ENCODE measurements at places on chromosomes 2 and 18. TPM values are rescaled to one million over a fixed set of nuclear protein-coding genes. Genes with fewer than 3 reads are reported as not detected.

GRCh38 chr2:132873738-132874137 is 203.7 kb upstream of the LYPD1 start:
- no peak for DNase-seq

DNA sequence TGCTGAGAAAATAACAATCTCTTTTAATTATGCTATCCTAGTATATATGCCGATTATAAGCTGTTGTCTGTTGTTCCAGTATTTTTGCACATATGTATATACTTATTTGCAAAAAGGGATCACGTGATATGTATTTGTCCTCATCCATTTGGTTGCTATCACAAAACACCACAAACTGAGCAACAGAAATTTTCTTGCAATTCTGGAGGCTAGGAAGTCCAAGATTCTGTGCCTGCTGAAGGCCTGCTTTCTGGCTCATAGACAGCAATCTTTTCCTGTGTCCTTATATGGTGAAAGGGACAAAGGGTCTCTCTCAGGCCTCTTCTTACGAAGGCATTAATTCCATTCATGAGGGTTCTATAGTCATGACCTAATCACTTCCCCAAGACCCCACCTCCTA is 186.5 kb downstream of the LPIN1 start:
- no peak for DNase-seq

- no peak for DNase-seq
Measured at GRCh38 chr2:178478130-178478438, 316 bp downstream of the FKBP7 start.

ACADL gene
- total RNA-seq = 4.9 TPM

GRCh38 chr2:12607971-12608370 is 108.8 kb upstream of the TRIB2 start:
- DNase-seq = no peak

DNA sequence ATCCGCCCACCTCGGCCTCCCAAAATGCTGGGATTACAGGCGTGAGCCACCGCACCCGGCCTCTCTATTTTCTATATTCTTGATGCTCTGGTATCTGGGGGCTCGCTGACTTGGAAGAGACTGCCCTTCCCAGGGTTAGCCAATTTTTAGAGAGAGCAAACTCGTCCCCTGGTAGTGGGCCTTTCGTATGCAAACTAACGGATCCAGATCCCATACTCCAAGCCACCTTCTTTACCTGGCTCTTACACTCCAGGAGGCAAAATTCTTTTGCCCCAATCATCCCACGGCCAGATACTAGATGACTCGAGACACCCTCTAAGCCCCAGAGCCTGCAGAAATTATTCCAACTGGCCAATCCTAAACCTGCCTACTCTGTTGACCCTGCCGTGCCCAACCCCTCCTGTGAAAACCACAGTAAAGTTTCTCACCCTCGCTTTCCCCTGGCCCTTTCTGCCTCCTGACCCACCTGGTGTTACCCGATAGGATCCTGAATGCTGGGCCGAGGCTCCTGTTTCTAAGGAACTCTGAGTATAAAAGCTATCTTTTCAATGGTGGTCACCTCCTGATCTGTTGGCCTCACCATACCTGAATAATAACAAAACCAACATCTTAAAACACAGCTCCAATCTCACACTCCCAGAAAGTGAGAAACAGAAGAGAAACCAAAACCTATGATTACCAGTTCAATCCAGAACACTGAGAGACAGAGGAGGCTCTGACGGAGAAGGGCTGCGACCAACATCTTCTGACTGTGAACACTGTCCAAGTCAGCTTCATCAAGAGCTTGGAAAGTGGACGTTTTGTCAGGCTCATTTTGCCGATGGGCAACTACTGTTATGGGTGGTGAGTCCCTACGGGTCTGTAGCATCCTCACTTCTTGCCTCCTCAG is 57.6 kb upstream of the ZNF532 start:
- no peak for DNase-seq

DNA sequence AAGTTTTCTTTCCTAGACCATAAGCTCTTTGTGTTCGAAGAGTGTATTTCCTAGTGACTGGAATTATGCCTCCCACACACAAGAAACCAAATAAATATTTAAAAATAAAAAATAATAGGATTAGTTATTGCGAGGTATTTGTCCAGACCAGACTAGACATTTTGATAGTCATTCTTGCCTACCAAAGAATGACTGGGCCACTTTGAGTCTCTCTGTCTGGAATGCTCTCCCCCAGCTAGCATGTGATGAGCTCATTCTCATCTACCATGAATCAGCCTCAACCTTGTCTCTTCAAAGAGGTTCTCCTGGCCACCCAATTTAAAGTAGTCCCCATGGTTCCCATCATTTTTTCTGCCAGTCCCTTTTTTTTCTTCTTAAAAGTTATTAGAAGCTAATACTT is 13.9 kb upstream of the DSC1 start:
- no peak for DNase-seq

DNA sequence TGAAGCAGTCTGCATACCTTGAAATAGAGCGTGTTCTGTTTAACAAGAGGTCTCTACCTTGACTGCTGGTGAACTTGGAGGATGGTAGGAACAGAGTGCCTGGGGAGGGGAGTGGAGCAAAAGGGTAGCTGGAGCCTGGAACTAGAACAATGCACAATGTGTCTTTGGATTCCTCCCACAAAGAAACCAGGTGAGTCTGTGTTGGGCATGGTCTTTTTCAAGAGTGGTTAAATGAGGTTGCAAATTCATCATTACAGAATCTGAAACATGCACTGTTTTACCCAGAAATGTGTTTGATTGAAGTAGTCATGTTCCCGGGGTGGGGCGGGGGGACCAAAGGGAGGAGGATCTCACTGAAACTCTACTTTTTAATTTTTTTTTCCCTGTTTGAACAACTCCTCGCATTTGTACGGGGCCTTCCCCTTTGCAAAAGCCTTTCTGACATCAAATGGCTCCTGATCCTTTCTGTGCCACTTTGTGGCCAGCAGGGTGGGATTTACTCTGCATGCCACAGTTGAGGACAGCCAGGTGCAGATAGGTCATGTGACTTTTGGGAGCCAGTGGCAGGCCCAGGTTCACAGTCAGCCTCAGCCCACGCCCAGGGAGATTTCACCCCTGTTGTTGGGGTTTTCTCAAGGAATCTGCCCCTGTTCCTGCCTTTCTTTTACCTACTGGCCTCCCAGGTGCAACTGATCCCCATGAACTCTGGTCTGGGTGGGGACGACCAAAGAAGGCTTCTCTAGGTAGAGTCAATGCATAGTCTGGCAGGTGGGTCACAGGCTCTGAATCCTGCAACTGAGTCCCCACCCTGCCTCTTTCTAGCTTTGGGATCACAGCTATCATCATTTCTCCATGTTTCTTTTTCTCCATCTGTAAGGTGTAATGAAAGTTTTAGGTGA is 28.2 kb downstream of the MYCN start:
- DNase-seq = no peak

DNA sequence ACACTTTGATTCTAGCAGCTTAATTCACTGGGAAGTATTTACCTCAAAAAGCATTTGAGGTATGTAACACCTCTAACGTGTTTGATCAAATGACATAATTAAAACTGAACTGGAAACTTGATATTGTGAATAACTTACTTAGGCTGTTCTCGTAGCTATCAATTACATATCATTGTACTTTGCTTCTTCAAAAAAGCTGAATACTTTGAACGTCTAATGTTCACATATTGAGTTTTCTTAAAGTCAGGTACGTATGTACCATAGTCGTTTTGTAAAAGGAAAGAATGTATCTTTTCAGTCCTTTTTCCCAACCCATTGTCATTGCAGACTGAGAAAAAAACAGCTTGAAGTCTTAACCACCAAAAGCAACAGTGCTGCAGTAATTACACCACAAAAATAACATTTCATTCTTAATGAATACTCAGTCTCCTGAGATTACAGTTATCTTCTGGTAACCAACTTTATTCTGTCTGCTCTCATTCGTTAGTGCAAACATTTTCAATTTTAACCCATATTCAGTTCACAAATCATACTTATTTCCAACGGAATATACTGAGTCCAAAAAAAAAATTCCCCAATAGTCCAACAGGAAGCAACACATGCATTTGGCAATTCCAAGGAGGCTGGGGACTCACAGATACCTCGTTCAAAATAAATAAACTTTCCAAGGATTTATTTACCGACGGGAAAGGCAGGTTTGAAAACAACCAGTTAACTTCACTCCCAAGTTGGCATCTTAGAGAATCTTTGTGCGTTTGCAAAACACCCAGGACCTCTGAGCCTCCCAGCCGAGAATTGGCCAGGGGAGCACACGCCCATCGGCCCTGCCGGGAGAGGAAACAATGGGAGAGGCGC is 1.1 kb downstream of the CHN1 start:
- no peak for DNase-seq

DNA sequence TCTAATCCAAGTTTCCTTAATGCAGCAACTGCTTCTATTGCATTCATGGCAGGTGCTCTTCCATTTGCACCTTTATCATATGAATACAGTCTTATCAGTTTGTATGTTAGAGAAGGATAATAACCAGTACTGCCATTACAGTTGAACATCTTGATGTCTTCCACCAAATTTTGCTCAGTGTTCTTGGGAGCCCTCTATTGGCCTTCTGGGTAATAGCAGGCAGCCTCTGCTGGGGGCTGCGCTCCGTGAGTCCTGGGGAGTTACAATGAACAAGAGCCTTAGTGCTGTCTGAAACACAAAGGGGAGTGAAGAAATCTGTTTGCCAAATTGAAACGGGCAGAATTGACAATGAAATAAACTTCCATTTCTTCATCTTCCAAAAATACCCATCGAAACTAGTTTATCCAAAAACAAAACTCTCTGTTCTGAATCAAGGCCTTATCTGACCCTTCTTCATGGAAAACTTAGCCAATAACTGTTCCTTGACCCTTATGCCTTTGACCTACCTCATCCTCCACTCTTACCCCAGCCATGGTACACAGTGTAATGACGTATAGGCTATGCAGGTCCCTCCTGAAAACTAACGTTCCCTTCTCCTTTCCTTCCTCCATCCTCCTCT is 79.9 kb downstream of the ALK start:
- peak; percentile 60 for DNase-seq

DNA sequence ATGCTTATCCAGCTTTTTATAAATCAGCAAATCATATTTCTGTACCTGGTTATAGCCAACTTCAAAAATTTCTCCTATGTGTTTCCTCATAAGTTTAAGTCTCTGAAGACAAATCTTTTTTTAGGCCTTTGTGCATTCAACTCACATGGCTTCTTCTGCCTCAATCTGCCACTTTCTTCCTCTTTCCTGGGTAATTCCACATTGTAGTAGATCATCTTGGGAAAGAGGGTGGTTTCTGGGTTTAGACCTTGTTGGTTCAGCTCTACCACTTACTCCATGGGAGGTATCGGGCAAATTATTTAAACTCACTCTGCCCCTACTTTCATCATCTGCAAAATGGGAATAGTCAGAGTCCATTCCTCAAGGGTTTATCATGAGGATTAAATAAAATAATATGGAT is 707.0 kb upstream of the ZEB2 start:
- no peak for DNase-seq

- DNase-seq = no peak
Measured at GRCh38 chr18:63843008-63843407, 44.5 kb upstream of the SERPINB2 start.

COLEC11 gene
- total RNA-seq = 1.8 TPM

GRCh38 chr2:203551778-203552177 is 16.7 kb upstream of the RAPH1 start:
- no peak for DNase-seq

GRCh38 chr18:68456985-68457384 is 257.9 kb downstream of the TMX3 start:
- no peak for DNase-seq

GRCh38 chr2:96970248-96970875 is 16.0 kb downstream of the FAM178B start:
- no peak for DNase-seq

DUSP11 gene
- total RNA-seq = 24.5 TPM

DNA sequence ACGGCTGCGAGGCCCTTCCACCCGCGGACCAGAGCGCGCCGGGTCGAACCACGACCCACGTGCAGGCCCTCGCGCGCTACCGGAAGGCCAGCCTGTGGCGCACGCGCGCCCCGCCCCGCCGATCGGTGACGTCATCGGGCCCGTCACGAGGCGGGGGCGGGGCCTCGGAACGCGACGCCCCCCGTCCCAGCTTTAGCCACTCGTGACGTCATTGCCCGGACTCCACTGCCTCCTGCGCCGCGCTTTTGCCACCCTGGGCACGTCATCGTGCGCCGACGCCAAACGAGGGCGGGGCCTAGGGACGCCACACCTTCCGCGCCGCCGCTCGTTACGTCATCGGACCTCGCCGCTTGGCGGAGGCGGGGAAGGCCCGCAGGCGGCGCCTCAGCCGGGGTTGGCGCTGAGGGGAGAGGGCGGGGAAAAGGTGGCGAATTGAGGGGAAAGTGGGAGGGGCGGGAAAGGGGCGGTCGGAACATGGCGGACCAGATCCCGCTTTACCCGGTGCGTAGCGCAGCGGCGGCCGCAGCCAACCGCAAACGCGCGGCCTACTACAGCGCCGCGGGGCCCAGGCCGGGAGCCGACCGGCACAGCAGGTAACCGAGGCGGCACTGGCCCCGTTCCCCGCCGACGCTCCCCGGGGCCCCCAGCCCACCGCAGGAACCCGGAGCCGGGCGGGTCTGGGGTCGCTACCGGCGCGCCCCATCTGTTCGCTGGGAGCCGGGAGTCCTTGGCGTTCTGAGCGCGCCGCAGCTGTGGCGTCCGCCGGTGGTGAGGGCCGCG is at the start of gene ATP9B:
ATP9B (plus strand) TSS at position 458 of the 780 bp plus-strand sequence; CDS start at position 475, 17 bp downstream.
- peak; percentile 94 for DNase-seq

GRCh38 chr2:49224426-49225010 is 70.2 kb upstream of the FSHR start:
- DNase-seq = no peak

GRCh38 chr2:23595601-23596251 is 210.7 kb downstream of the KLHL29 start:
- no peak for DNase-seq

UBE2F gene
- 49.3 TPM for total RNA-seq

- no peak for DNase-seq
Measured at GRCh38 chr18:50298443-50299284, 11.2 kb upstream of the CXXC1 start.

GRCh38 chr2:6771634-6772611 is 93.8 kb downstream of the CMPK2 start:
- DNase-seq = no peak

REG1A gene
- 0.90 TPM for total RNA-seq

DNA sequence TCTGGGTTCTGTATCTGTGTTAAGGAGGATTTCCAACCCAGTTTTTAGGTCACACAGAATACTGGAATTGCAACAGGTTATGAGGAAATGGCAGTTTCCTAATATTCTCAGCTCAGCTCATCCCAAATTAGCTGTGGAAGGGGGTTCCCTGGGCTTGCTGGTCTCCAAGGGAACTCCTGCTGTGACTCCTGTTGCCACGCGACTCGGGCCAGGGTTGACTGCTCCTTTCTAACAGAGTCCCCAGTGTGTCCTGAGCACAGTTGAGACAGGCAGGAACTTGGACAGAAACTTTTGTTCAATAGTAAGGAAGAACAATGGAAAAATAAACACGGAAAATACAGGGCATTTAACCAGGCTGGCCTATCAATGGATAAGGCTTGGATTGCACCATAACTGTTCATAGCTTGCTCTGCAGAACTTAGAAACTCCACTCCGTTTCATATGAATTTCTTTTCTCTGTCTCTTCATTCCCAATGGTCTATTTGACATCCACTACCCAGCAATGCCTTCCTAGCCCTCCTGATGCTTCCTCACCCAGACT is 3.8 kb upstream of the ROCK2 start:
- DNase-seq = no peak

GALNT14 gene
- total RNA-seq = 18.8 TPM

- DNase-seq = no peak
Measured at GRCh38 chr2:236629961-236630872, 60.6 kb downstream of the ACKR3 start.

ITM2C gene
- total RNA-seq = 527 TPM

BUB1 gene
- total RNA-seq = 1.1 TPM

All from dorsolateral prefrontal cortex (tissue), 122 donors.